ENCODE measurements at places on chromosomes 12 and 14. TPM values are rescaled to one million over a fixed set of nuclear protein-coding genes. Genes with fewer than 3 reads are reported as not detected.

GNG2 gene
- 1.5 TPM for total RNA-seq

- DNase-seq, result no peak
Observed at GRCh38 chr12:57240926-57241401, 10.0 kb downstream of the STAC3 start.

DNA sequence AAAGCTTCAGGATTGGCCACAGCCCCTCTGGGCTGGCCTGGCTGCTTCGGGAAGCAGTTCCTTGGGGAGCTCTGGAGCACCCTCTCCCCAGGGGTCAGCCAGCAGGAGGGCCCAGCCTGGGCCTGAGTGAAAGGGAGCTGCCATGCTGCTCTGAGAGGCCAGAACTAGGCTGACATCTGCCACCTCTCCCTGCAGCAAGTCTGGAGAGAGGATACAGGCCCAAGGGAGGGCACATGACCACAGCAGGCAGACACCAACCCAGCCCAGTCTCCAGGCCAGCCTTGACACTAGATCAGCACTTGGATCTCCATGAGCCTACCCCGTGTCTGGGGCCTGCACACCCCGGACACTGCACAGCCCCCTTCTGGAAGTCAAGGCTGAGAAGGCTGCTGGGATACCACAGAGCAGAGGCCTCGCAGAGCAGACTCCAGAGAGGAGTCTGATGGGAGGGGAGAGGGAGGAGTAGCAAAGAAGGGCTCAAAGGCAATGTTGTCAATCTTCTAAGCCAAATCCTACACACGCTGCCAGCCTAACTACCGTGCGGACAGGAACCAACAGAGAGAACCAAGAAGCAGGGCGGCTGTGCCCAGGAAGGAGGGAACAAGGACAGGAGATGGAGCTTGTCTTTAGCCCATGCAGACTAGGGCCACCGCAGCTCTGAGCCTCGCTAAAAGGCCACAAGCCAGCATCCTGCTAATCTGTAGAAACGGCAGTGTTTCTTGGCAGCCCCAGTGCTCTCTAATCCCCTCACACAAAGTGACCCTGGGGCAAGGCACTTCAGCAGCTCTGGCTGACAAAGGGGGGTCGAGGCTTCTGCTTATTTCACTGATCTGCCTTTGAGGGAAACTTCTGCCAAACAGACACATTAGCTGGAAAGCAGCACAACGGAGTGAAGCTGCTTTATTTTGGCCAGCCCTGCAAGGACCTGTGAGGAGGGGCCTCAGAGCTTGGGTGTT lies 12.9 kb downstream of the COL2A1 start:
- no peak for DNase-seq

DNA sequence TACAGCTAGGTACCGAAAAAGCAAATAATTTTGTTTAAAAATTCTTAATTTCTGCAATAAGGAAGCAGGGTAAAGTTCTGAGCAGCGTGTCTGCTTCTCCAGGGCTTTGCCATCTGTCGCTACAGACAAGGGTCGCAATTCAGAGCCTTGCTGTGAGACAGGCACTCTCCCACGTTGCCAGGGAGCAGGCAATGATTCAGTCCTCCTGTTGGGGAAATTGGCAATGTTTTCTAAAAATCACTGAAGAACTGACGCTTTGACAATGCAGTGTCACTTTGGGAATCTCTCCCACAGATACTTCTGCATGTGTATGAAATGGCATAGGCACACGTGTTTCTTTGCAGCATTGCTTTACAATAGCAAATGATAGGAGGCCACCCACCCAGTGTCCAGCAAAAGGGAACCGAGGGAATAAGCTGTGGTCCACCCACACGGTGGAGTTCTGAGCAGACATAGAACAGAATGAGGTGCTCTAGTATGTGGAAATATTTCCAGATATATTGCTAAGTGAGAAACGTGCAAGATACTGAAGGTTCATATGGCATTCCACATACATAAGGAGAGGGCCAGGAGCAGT lies 16.0 kb upstream of the HIP1R start:
- no peak for DNase-seq

KLRF1 gene
- 0.35 TPM for total RNA-seq

DNA sequence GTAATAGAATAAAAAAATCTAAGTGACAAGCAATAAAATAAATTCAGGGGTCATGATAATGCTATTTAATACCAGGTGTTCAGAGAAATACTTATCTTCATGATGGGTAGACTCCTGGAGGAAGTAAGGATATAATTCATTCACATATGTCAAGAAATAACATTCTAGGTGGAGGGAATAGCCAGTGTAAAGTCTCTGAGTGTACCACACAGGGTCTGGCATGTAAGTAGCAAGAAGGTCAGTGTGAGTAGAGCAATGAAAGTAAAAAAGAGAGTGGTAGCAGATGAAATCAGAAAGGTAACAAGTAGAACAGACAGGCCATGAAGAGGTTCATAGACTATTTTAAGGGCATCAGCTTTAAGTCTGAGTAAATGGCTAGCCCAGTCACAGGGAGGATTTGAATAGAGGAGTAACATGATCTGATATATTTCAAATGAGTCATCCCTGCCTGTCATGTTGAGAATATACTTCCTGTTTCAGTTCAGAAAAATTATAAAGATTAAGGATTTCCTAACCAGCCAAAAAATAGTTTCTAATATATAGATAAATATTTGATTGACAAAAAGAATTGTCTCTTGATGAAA lies 519.9 kb downstream of the C12orf50 start:
- no peak for DNase-seq

C12orf50 gene
- total RNA-seq, result not detected

GRCh38 chr12:100268835-100269564 lies 2.0 kb downstream of the SCYL2 start:
- no peak for DNase-seq

- DNase-seq, result no peak
Observed at GRCh38 chr12:19915392-19916195, 452.7 kb upstream of the PDE3A start.

ZNF268 gene
- total RNA-seq, result 21.0 TPM

SLC39A2 gene
- total RNA-seq, result 18.5 TPM

TTC7B gene
- 18.1 TPM for total RNA-seq

- no peak for DNase-seq
Observed at GRCh38 chr12:117467588-117467987, 106.2 kb upstream of the NOS1 start.

TAS2R10 gene
- 0.26 TPM for total RNA-seq

GRCh38 chr12:62860501-62861411 lies 74.2 kb downstream of the PPM1H start:
- no peak for DNase-seq

- no peak for DNase-seq
Observed at GRCh38 chr12:112386726-112387125, 4.5 kb upstream of the HECTD4 start.

ERP27 gene
- 0.57 TPM for total RNA-seq

ALX1 gene
- total RNA-seq, result not detected

DNA sequence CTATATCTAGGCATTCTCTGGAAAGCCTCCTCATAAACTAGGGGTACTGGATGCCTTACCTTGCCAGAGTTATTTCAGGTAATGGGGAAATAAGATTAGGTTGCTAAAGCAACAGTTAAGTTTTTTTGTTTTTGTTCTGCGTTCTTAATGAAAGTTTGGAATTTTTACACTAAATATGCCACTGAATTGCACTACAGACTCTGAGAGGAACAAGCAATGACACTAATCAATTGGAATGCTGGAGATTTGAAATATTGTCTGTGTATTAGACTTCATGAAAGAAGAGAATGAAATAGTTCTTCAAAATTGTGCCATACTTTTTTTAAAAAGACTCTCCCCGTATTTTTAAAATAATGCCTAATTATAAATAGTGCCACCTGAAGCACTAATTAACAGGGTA lies 287.8 kb downstream of the NAV3 start:
- DNase-seq, result no peak

- no peak for DNase-seq
Observed at GRCh38 chr12:51222461-51222860, 4.6 kb upstream of the POU6F1 start.

TAS2R19 gene
- 0.29 TPM for total RNA-seq

- no peak for DNase-seq
Observed at GRCh38 chr14:57302883-57303282, 34.1 kb downstream of the AP5M1 start.

DNA sequence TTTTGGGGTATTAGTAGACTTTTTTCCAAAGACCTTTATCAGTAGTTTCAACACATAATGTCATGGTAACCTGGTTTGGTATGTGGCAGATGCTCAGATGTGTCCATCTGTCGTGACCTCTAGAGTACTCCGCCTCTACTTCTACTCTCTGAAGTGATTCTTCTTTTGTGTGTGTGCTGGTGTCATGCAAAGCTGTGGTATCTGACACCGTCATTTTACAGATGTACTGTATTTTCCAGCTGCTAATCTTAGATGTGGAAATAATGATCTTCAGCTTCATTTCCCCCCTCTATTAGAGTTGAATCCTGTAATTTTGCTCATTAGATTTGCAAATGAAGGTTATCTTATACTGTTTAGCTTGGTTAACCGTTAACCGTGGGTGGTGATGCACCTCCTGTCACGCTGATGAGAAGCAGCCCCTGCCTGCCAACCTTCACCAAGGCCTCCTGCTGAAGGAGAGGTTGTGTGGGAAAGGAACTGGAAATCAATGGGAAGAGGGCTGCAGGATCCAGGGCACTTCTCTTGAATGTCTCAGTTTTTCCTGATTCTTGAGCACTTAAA lies 222.4 kb upstream of the AMIGO2 start:
- no peak for DNase-seq

DNA sequence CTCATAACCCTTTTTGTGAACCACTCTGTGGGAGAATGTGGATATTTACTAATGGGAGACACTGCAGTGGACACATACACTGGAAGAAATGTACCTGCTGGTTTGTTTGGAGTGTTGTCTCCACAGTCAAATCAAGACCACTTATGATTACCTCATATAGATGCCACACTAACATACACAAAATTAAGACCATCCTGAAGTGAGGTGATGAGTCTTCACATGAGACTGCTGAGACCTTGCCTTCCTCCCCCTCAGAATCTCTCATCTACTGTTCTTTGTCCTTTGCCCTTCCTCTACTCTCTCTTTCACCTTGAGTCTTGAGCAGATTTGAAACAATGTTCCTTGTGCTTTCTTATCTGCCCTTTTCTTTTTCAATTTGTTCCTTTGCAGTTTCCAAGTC lies 4.3 kb downstream of the KRT6A start:
- DNase-seq, result no peak

DNA sequence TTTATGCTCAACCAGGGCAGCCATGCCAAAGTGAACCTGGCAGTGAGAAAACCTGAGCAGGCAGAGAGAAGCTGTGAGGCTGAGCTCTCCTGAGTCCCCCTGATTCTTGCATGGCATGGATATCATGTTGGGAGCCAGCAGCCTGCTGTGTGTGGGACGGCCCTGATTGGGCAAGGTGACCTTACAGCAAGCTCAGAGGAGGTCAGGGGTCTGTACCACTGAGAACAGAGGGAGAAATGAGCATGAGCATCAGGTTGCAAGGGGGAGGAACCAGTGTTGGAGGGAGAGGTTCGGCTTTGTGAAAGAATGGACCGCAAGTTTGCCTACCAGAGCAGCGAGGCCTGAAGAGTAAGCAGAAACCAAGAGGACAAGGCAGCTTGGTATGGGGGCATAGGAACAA lies 59.1 kb upstream of the PTGR2 start:
- no peak for DNase-seq

DNA sequence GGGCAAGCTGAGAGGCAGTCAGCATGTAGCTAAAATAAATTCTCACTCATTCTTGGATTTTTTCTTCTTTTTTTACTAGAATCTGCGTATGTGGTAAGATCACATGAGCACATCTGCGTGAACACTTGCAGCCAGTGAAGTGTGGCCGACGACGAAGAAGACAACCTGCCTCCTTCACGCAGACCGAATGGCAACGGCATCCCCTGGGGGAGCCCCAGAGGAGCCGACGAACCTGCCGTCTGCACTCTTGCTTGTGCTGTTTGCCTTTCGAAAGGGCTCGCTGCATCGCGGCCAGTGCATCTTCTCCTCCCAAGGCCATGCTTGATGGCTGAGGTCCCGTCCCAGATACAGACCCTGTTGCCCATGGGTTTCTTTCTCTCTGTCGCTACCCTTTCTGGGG lies 113.8 kb downstream of the KCNK10 start:
- no peak for DNase-seq

RDH16 gene
- total RNA-seq, result 1.5 TPM

EIF2S3B gene
- 0.42 TPM for total RNA-seq

TCL1B gene
- not detected for total RNA-seq

- DNase-seq, result no peak
Observed at GRCh38 chr12:106962286-106962685, 6.6 kb downstream of the TMEM263 start.

TMEM132D gene
- not detected for total RNA-seq

- DNase-seq, result no peak
Observed at GRCh38 chr14:83744891-83745290, 1785.1 kb upstream of the FLRT2 start.

- no peak for DNase-seq
Observed at GRCh38 chr12:16062611-16063010, 151.5 kb downstream of the DERA start.

FAIM2 gene
- 2.9 TPM for total RNA-seq

MDP1 gene
- 12.4 TPM for total RNA-seq

- DNase-seq, result no peak
Observed at GRCh38 chr12:21797539-21797938, 23.0 kb upstream of the KCNJ8 start.

GRCh38 chr14:104932676-104933631 lies 8.3 kb downstream of the PLD4 start:
- no peak for DNase-seq

DNA sequence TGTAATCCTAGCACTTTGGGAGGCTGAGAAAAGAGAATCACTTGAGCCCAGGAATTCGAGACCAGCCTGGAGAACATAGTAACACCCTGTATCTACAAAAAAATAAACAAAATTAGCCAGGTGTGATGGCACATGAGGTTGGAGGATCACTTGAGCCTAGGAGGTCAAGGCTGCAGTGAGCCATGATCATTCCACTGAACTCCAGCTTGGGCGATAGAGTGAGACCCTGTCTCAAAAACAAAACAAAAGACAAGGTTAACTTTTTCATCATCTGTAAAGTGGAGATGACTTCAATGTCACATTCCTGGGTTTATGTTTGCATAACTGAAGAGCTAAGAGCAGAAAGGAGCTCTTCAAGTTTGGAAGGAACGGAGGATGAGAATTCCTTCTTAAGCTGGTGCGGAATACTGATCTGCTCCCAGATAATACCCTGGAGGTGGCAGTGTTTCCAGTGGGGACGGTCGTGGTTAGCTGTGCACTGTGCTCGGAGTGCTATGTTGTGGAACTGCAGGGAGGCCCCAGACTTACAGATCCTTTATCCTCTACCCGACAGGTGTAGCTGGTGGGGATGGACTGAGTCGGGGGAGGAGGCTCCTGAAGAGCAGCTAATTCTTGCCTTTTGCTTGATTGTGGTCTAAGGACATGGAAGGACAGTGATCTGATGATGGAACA lies 22.5 kb upstream of the BICD1 start:
- no peak for DNase-seq

KRT83 gene
- not detected for total RNA-seq

POTEM gene
- not detected for total RNA-seq

DNA sequence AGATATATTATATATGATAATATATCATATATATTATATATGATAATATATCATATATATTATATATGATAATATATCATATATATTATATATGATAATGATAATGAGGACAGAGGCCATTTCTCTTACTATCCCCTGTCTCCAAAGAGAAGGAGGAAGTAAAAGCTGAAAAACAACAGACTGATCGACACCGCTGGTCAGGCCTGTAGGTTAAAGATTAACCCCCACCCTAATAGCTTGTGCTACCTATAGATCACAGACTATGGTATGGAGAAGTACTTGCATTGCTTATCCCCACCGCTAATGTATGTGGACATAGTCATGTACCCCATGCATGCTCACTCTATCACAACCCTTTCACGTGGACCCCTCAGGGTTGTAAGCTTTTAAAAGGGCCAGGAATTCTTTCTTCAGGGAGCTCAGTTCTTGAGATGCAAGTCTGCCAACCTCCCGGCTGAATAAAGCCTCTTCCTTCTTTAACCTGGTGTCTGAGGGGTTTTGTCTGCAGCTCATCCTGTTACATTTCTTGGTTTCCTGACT lies 786.1 kb upstream of the TMEM132C start:
- no peak for DNase-seq

Measured in esophagus squamous epithelium (tissue), 5 donors.